CD4-positive, alpha-beta T cell (primary cell): ENCODE measurements at places on chromosomes 13 and 19.
A peak's percentile ranks its signal among the peaks of the same experiment; 100 is the strongest.

- no peak for DNase-seq
Observed at GRCh38 chr19:46256855-46257254, 27.3 kb downstream of the IGFL1 start.

DNA sequence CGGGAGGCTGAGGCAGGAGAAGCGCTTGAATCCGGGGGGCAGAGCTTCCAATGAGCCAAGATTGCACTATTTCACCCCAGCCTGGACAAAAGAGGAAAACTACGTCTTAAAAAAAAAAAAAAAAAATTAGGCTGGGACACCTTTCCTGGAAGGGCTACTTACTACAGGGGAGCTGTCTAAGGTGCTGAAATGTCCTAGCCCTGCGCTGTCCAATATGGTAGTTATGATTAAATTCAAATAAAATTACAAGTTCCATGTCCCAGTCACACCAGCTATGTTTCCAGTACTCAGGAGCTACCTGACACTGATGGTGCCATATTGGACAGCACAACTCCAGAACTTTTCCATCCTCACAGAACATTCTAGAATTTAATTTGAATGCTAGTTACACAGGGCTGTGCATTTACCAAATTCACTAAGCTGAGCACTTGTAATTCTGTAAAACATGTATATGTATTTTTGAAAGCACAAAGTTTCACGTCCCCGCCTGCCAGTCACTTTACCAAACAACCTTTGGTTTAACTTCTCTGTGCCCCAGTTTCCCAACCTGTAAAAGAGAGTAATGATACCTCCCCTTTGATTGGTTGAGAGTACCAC, 9.2 kb upstream of the ZSCAN22 start:
- DNase-seq: no peak

GRCh38 chr19:41226053-41226873, 7.2 kb downstream of the AXL start:
- peak; percentile 8 for DNase-seq

- no peak for DNase-seq
Observed at GRCh38 chr19:5259750-5260149, 80.9 kb downstream of the PTPRS start.

GRCh38 chr13:81031996-81032395, 691.1 kb upstream of the SPRY2 start:
- no peak for DNase-seq

- no peak for DNase-seq
Observed at GRCh38 chr13:85771856-85772255, 27.4 kb downstream of the SLITRK6 start.

GRCh38 chr13:68047889-68048288, 817.8 kb upstream of the PCDH9 start:
- DNase-seq: no peak

- DNase-seq: no peak
Observed at GRCh38 chr13:76725211-76725610, 161.0 kb downstream of the KCTD12 start.

GRCh38 chr19:17026706-17027534, at the start of gene CPAMD8:
CPAMD8 (minus strand) TSS chr19:17026810; CDS start chr19:17026642, 168 bp downstream.
- no peak for DNase-seq

DNA sequence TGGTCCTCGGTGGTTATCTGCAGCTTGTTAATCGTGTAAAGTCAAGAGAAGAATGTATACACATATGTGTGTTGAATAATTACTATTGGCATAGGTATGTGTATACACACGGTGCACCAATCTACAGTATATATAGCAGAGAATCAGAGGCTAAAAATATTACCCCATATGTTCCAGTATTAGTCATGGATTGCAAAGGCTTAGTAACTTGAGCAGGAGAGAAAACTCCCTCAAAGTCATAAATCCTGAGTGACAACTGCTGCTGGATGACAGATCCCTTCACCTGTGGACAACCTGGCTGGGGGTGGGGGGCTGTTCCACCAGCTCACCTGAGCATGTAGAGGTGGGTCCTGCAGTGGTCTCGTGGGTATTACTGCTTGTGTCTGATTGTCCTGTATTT, 185.0 kb downstream of the ZNF536 start:
- DNase-seq: no peak

DNA sequence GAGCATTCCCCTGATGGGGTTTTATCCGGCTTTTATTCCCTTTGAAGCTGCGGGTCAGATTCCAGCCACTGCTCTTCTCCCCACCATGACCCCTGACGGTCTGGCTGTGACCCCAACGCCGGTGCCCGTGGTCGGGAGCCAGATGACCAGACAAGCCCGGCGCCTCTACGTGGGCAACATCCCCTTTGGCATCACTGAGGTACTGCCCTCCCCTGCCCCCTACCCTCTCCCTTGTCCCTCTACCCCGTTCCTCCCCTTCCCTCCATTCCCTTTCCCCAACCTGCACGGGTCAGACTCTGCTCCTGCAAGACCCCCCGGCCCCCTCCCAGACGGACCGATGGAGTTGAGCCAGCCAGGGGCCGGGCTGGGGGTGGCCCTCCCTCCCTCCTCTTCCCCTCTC, 6.2 kb downstream of the U2AF2 start:
- DNase-seq: no peak

DNA sequence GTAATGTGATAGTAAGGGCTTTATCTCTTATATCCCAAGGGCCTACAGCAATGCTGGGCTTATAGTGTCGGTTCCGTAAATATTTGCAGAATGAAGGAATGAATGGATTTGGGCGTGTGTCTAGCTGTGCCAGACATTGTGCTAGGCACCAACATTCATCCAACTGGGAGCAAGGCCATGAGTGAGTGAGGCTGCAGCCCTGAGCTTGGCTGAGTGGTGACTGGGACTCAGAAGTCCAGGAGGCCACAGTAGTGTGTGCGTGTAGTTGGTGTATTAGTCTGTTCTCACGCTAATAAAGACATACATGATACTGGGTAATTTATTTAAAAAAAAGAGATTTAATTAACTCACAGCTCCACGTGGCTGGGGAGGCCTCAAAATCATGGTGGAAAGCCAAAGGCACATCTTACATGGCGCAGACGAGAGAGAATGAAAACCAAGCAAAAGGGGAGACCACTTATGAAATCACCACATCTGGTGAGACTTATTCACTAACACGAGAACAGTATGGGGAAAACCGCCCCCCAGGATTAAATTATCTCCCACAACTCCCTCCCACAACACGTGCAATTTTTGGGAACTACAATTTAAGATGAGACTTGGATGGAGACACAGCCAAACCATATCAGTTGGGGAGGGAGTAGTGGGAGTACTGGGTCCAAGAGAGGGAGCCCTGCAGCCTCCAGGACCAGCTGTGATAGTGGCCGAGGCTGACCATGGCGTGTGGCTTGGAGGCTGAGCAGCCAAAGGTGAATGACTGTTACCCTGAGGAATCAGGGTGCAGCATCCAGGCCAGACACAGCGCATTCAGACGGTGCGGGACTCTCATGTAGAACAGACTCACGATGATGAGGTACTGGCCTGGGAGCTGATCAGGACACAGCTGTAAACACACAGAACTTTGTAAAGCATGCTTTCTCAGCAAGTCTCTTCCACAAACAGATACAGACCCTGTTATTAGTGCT, 104.6 kb downstream of the TEX26 start:
- DNase-seq: no peak

GRCh38 chr13:28611654-28612131, 47.2 kb upstream of the POMP start:
- DNase-seq: no peak

GRCh38 chr19:40219721-40220276, 1.6 kb upstream of the TTC9B start:
- no peak for DNase-seq
